ENCODE measurements at places on chromosomes 4 and X. TPM values are rescaled to one million over a fixed set of nuclear protein-coding genes. Genes with fewer than 3 reads are reported as not detected.

The TRO gene
- polyA plus RNA-seq = 1.8 TPM

The TNMD gene
- polyA plus RNA-seq = not detected

The ASB5 gene
- polyA plus RNA-seq = not detected

The PCDH19 gene
- not detected for polyA plus RNA-seq

The PAGE2B gene
- polyA plus RNA-seq = not detected

The GSX2 gene
- not detected for polyA plus RNA-seq

The SSX2B gene
- polyA plus RNA-seq = not detected

The SPANXN3 gene
- polyA plus RNA-seq = not detected

The FGFBP2 gene
- polyA plus RNA-seq = 99.3 TPM

The ASMT gene
- 0.40 TPM for polyA plus RNA-seq

The SLC16A2 gene
- 0.24 TPM for polyA plus RNA-seq

The MAOB gene
- polyA plus RNA-seq = 0.43 TPM
